ENCODE measurements at places on chromosomes 12 and 14. TPM values are rescaled to one million over a fixed set of nuclear protein-coding genes. Genes with fewer than 3 reads are reported as not detected.

GRCh38 chr12:32773691-32774090 is 18.0 kb upstream of the YARS2 start:
- H3K4me3 ChIP-seq: no peak overlapping the region
- no peaks in the 10 kb centered on the region for H3K36me3 ChIP-seq
- no peak overlapping the region for H3K27ac ChIP-seq

DNA sequence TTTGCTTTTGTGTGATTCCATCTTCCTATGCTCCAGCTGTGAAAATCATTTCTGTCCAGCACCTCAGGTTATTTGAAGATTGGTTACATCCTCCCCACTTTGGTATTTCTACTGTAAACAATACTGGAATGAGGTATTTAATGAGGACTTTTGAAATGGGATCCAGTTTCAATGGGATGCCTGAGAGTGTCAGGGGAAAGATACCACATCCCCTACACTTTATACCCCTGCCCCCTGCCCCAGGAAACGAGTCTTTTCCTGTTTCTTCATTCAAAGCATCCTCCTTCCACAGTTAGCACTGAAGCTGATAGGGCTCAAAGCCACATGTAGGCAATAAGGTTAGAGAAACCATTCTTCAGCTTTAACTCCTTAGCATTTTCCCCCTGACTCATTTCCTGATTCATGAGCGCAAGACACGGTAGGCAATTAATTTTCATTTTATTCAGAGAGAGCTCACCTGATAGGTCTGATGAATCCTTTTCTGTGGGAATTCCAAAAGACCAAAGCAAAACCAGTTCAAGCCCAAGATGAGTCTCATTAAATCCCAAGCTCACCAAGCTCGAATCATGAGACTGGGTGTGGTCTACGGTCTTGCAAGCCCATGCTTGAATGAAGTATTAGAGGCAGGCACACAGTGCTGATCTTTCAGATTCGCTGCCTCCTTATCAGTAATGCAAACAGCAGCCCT is 143.6 kb upstream of the CRY1 start:
- H3K4me3 ChIP-seq: no peak overlapping the region
- no peak for DNase-seq
- no peaks in the 10 kb centered on the region for H3K36me3 ChIP-seq
- no peak overlapping the region for H3K27ac ChIP-seq

GRCh38 chr12:124371366-124371765 is 76.5 kb downstream of the RFLNA start:
- H3K27ac ChIP-seq: peak overlapping the region; percentile 58
- no peaks in the 10 kb centered on the region for H3K27me3 ChIP-seq
- H3K4me1 ChIP-seq: peaks cover 28% of the 10 kb centered on the region
- no peaks in the 10 kb centered on the region for H3K36me3 ChIP-seq

DNA sequence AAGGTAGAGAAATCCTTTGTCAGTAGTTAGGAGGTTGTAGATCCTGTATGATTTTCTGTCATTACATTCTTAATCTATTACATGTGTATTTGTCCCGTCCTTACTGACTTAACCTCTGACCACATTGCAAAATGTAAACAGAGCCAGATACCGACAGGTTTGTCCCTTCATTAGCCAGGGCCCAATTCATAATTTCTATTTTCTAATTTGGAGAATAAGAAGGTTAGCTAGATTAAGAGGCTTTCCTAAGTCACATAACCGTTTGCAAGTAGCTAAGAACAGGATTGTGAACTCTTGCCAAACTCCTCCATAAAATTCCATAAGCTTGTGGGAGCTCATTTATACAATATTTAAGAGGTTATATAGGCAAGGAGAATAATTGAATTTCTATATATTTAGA is 352.6 kb downstream of the RAD51B start:
- DNase-seq: no peak
- H3K4me1 ChIP-seq: peaks cover 5% of the 10 kb centered on the region
- H3K27me3 ChIP-seq: no peaks in the 10 kb centered on the region
- H3K4me3 ChIP-seq: no peak overlapping the region
- no peak overlapping the region for H3K27ac ChIP-seq

DNA sequence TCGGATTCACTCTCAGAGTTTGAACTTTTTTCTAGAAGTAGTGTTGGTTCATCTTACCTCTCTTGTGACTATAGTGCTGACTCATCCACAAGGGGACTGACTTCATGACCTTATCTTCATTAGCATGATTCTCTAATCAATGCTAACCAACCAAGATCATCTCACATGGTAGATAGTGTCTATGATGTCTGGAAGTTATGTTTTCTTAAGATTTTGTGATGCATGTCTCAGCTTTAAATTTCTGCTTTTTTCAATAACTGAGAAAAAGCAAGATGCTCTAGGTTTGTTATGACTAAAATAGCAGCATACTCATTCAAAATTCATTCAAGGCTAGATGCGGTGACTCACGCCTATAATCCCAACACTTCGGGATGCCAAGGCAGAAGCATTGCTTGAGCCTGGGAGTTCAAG is 12.3 kb upstream of the SLC35E3 start:
- no peaks in the 10 kb centered on the region for H3K27me3 ChIP-seq
- no peak for DNase-seq
- H3K4me1 ChIP-seq: no peaks in the 10 kb centered on the region
- no peak overlapping the region for H3K27ac ChIP-seq

GRCh38 chr12:38556647-38557046 is 240.1 kb downstream of the ALG10B start:
- H3K4me1 ChIP-seq: no peaks in the 10 kb centered on the region
- no peaks in the 10 kb centered on the region for H3K36me3 ChIP-seq
- no peak overlapping the region for H3K4me3 ChIP-seq
- no peaks in the 10 kb centered on the region for H3K27me3 ChIP-seq
- no peak for DNase-seq

- no peaks in the 10 kb centered on the region for H3K36me3 ChIP-seq
- H3K4me3 ChIP-seq: no peak overlapping the region
- H3K27me3 ChIP-seq: no peaks in the 10 kb centered on the region
- H3K4me1 ChIP-seq: peaks cover 2% of the 10 kb centered on the region
- DNase-seq: no peak
- H3K27ac ChIP-seq: no peak overlapping the region
Observed at GRCh38 chr12:31780096-31780495, 51.3 kb upstream of the AMN1 start.

- no peak overlapping the region for H3K27ac ChIP-seq
- H3K4me1 ChIP-seq: no peaks in the 10 kb centered on the region
- no peaks in the 10 kb centered on the region for H3K36me3 ChIP-seq
- no peak for DNase-seq
- H3K4me3 ChIP-seq: no peak overlapping the region
- H3K27me3 ChIP-seq: no peaks in the 10 kb centered on the region
Observed at GRCh38 chr14:20606190-20606901, 15.2 kb upstream of the RNASE12 start.

DNA sequence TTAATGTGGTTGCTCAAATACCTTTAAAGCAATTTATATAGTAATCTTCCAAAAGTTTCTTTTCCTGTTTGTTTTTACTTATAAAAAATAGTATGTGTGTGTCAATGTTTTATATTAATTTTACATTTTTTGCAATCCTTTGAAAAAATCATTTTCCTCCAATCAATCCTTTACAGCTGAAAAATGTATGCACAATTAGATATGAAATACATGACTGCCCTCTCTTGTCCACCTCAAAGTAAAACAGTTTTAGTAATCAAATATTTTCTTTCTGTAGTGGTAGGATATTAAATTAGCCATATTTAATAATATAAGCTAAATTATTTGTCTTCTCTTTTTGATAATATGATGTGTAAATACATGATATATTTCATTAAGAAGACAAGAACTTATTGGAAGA is 269.9 kb downstream of the ADAMTS20 start:
- no peak overlapping the region for H3K27ac ChIP-seq
- no peaks in the 10 kb centered on the region for H3K27me3 ChIP-seq
- no peak for DNase-seq
- no peak overlapping the region for H3K4me3 ChIP-seq

- no peak for DNase-seq
- no peaks in the 10 kb centered on the region for H3K36me3 ChIP-seq
- no peaks in the 10 kb centered on the region for H3K27me3 ChIP-seq
- no peak overlapping the region for H3K27ac ChIP-seq
Observed at GRCh38 chr12:115542656-115543055, 734.8 kb downstream of the MED13L start.

GRCh38 chr12:70242695-70243509 is at the start of gene CNOT2:
Gene CNOT2, plus strand, starts transcription at chr12:70243433. Its CDS starts 34,794 bp downstream, at chr12:70278227.
- DNase-seq: peak; percentile 90
- peaks cover 3% of the 10 kb centered on the region for H3K4me1 ChIP-seq
- H3K27ac ChIP-seq: peak within 1 kb of the TSS; percentile 94
- H3K27me3 ChIP-seq: no peaks in the 10 kb centered on the region
- H3K4me3 ChIP-seq: peak within 1 kb of the TSS; percentile 77
- H3K36me3 ChIP-seq: no peaks in the 10 kb centered on the region

DNA sequence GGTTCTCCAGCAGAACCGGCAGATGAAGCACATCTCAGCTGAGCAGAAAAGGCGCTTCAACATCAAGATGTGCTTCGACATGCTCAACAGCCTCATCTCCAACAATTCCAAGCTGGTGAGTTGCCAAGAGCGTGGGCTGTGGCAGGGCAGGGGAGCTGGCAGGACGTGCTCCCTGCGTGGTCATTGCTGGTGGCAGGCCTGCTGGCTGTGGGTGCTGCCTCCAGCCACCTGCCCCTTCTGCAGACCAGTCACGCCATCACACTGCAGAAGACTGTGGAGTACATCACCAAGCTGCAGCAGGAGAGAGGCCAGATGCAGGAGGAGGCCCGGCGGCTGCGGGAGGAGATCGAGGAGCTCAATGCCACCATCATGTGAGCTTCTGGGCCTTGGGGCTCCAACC is 35.8 kb downstream of the IL31 start:
- no peak overlapping the region for H3K27ac ChIP-seq
- no peak overlapping the region for H3K4me3 ChIP-seq
- H3K27me3 ChIP-seq: no peaks in the 10 kb centered on the region

GRCh38 chr12:22658214-22658613 is 33.2 kb downstream of the ETNK1 start:
- no peak overlapping the region for H3K4me3 ChIP-seq
- no peaks in the 10 kb centered on the region for H3K4me1 ChIP-seq
- no peaks in the 10 kb centered on the region for H3K27me3 ChIP-seq

DNA sequence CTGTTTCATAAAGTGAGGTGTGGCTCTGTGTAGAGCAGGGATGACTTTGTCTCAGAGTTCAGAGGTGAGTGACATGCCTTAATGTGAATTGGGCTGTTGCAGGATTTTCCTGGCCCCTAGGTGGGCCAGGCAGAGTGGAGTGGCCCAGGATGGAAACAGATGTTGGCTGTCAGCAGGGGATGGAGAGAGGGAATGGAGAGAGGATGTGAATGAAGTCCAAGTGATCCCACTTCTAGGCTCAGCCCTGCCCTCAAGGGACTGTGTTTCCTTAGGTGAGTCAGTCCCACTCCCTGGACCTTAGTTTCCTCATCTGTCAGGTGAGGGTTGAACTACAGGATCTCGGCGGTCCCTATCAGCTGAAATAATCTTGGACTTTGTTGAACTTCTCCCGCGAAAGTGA is 7.5 kb downstream of the GALNT16 start:
- no peak overlapping the region for H3K4me3 ChIP-seq
- no peaks in the 10 kb centered on the region for H3K27me3 ChIP-seq
- H3K36me3 ChIP-seq: no peaks in the 10 kb centered on the region
- no peaks in the 10 kb centered on the region for H3K4me1 ChIP-seq
- DNase-seq: no peak

DNA sequence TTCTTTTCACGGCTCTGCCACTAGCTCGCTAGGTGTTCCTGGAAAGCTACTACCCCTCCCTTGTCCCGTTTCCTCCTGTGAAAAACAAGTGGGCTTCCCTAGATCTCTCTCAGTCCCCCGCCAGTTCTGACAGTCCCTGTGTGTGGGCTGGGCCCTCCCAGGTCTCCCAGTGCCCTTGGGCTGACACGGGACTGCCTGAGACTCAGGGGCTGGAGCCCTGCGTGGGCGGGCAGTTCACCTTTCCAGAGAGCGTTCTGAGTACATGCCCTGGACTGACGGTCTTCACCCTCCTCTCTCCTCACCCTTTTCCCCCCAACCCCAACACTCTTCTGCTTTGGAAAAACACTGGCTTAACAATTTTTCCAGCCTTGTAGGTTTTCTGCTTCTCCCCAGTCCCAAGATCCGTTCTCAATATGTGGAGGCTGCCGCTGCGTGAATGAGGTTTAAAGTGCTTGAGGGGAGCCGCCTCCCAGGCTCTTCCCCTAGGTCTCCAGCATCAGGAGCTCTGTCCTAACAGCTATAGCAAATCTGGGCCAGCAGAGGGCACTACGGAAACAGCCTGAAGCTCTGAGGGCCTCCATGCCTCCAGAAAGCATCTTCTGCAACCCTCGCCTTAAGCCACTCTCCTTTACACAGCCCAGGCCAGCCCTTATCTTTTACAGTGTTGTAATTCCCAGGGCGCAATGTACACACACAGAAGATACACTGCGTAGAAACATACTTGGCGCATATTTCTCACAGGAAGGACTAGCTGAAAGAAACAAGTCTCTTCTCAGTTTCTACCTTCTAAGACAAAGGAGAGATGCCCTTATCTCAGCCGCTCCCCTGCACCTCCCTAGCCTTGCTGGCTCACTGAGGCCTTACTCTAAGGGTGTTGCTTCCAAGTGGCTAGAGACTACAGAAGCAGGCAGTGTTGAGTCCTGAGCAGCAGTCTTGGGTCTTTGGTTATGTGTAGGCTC is 10.4 kb upstream of the DCD start:
- no peak overlapping the region for H3K27ac ChIP-seq
- no peak overlapping the region for H3K4me3 ChIP-seq
- no peak for DNase-seq
- no peaks in the 10 kb centered on the region for H3K4me1 ChIP-seq

The CFL2 gene
- 85.7 TPM for total RNA-seq

The FKBP11 gene
- 6.6 TPM for total RNA-seq

The TPPP2 gene
- 1.4 TPM for total RNA-seq

The AGAP2 gene
- 0.34 TPM for total RNA-seq

The KRT3 gene
- not detected for total RNA-seq

The SLC25A21 gene
- 1.5 TPM for total RNA-seq

The PROX2 gene
- total RNA-seq: not detected

The OR4K2 gene
- not detected for total RNA-seq

The TTC9 gene
- total RNA-seq: 0.72 TPM
